ENCODE measurements at places on chromosomes 6 and 20.

GRCh38 chr20:17936761-17937732, 31.5 kb downstream of the SNX5 start:
- no peak for DNase-seq

GRCh38 chr6:134240665-134241431, 77.1 kb downstream of the SGK1 start:
- peak; percentile 34 for DNase-seq

- DNase-seq = no peak
These were observed 75.5 kb downstream of the ANKS1A start for GRCh38 chr6:34964564-34964963.

DNA sequence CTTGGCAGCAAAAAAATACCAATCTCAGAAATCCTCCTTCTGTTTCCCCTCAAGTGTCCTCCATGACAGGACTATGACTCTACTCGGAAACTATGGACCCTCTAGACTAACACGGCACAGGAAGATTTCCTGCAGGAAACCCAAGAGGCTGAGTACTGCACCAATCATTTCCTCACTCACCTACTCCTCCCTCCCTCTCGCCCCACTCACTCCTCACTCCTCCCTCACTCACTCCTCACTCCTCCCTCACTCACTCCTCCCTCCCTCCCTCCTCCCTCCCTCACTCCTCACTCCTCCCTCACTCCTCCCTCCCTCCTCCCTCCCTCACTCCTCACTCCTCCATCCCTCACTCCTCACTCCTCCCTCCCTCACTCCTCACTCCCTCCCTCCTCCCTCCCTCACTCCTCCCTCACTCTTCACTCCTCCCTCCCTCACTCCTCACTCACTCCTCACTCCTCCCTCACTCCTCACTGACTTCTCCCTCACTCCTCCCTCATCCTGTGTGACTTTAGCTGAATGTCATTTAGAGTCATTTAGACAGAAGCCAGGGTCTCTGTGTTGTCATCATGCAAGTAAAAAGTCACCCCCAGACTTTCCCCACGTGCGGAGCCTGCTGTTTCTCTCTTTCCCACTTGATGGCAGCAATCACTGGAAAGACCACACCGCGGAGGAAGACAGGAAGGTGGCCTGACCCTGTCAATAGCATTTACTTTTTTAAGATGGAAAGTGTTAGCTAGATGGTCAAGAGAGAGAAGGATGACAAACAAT, 226.8 kb upstream of the PDE10A start:
- no peak for DNase-seq

DNA sequence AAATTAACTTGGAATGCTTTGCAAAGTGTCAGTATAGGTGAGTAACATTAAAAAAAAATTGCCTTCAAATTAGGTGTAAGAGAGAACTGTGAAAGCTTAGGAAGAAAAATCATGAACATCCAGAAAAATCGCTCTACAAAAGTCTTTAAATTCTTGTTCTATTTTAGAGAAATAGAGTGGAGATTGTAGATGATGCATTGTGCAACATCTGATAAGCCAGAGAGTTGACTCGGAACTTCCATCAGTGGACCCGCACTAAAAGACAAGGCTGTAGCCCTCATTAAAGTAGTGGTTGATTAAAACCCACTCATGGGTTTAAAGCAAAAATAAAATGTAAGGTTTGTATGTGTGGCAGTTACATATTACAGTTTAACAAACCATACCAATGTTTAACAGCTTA, 35.8 kb downstream of the MAP3K4 start:
- no peak for DNase-seq

GRCh38 chr6:154749341-154749740, 16.1 kb downstream of the SCAF8 start:
- DNase-seq = no peak

DNA sequence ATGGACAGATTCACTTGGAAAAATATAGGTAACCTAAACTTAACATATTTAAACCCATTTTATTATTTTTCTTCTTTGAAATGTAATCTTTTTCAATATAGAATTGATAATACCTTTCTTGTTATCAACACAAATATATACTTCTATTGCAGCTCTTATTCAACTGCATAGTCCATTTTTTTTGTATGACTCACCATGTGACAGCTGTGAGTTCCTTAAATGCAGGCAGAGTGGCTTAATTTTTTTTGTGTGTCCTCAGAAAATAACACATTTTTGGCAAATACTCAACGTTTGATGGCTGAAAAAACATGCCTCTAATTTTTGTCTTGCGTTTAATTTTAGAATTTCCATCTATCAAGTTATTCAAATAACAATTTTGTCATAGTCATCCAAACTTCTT, 454.8 kb downstream of the PHF3 start:
- DNase-seq = no peak

DNA sequence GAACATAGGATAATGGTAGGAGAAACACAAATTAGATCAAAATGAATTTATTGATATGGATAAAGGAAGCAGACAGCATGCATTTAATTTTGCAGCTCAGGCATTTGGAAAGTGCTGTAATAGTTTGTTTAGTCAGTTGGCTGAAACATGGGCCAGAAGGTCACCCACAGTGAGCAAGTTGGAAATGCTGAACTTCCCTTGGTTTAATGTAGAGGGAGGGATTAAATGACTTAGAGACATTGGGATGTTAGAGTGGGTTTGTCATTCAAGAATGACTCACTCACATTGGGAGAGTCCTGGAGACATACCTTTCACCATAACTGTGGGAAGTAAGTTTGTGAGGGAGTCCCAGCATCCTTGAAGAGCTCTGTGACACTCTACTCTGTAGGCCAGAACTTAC, 231.5 kb upstream of the PLCB4 start:
- no peak for DNase-seq

GRCh38 chr6:111685058-111685457, 79.4 kb upstream of the TRAF3IP2 start:
- no peak for DNase-seq

- no peak for DNase-seq
These were observed 9.3 kb upstream of the SIRPB2 start for GRCh38 chr20:1500496-1500895.

GRCh38 chr6:5843078-5843477, 163.6 kb downstream of the NRN1 start:
- no peak for DNase-seq

- DNase-seq = no peak
These were observed 726 bp downstream of the FLRT3 start for GRCh38 chr20:14336686-14337085.

DNA sequence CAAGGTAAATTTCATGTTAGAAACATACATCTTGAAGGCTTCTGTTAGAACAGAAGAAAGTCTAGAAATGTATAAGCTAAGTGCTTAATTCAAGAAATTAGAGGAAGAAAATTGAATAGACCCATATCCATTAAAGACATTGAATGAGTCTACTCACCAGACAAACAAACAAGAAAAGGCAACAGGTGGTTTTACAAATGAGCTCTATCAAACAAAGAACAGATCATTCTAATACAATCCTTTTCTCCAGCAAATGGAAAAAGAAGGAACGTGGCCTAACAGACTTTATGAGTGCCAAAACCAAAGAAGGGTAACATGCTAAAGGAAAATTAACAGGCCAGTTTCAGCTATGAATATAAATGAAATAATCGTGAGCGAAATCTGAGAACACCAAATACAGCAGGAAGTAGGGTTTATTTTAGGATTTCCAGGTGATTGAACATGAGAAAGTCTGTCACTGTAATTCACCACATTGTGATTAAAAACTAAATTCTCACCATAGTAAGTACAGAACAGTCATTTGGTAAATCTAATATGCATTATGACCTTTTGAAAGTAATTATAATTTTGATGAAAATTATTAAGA, 22.6 kb downstream of the MTHFD1L start:
- no peak for DNase-seq
